ENCODE measurements at places on chromosomes 4 and X. TPM values are rescaled to one million over a fixed set of nuclear protein-coding genes. Genes with fewer than 3 reads are reported as not detected.

SERTM2 gene
- not detected for total RNA-seq

KIF4A gene
- total RNA-seq = 1.8 TPM

NIPAL1 gene
- 0.20 TPM for total RNA-seq

SCML2 gene
- 1.8 TPM for total RNA-seq

ENPEP gene
- total RNA-seq = not detected

CXCL1 gene
- total RNA-seq = 36.3 TPM

SLC16A2 gene
- 0.60 TPM for total RNA-seq

ODAM gene
- not detected for total RNA-seq

TRIM61 gene
- total RNA-seq = not detected

F11 gene
- total RNA-seq = not detected

NEXMIF gene
- not detected for total RNA-seq

GPR82 gene
- total RNA-seq = not detected

EDA2R gene
- total RNA-seq = 0.60 TPM

SPANXA1 gene
- total RNA-seq = not detected

TRIM75 gene
- not detected for total RNA-seq

MSANTD1 gene
- 0.40 TPM for total RNA-seq

HSD17B10 gene
- 48.4 TPM for total RNA-seq

ADH1B gene
- under 0.01 TPM for total RNA-seq

HS6ST2 gene
- total RNA-seq = under 0.01 TPM

PDE6B gene
- 7.5 TPM for total RNA-seq

STK32B gene
- 13.1 TPM for total RNA-seq

MAGEC1 gene
- not detected for total RNA-seq

RELL1 gene
- total RNA-seq = 129 TPM

CPZ gene
- not detected for total RNA-seq

ODAPH gene
- not detected for total RNA-seq

DGAT2L6 gene
- total RNA-seq = not detected

KLHL13 gene
- total RNA-seq = 1.7 TPM

BST1 gene
- 44.7 TPM for total RNA-seq

CCKAR gene
- total RNA-seq = not detected

FAM200B gene
- total RNA-seq = 19.2 TPM

GATA1 gene
- total RNA-seq = not detected

PNMA6A gene
- 1.1 TPM for total RNA-seq

GRID2 gene
- total RNA-seq = not detected

ITIH6 gene
- total RNA-seq = not detected

FGFRL1 gene
- total RNA-seq = 6.3 TPM

NAP1L3 gene
- total RNA-seq = 0.44 TPM

CXCL13 gene
- not detected for total RNA-seq

DKK2 gene
- total RNA-seq = under 0.01 TPM

PCSK1N gene
- 0.20 TPM for total RNA-seq

TAF7L gene
- under 0.01 TPM for total RNA-seq

ATRX gene
- total RNA-seq = 41.0 TPM

DMD gene
- total RNA-seq = 3.8 TPM

RBMXL3 gene
- not detected for total RNA-seq

UGT2B10 gene
- total RNA-seq = not detected

PABPC1L2B gene
- not detected for total RNA-seq

STBD1 gene
- total RNA-seq = 0.40 TPM

MAGEA4 gene
- total RNA-seq = not detected

Data from lung microvascular endothelial cell (primary cell).